ENCODE measurements at places on chromosomes 4 and X. TPM values are rescaled to one million over a fixed set of nuclear protein-coding genes. Genes with fewer than 3 reads are reported as not detected.

GRCh38 chr4:172109466-172109865 lies 296.3 kb downstream of the GALNTL6 start:
- H3K4me3 ChIP-seq: no peak overlapping the region
- H3K36me3 ChIP-seq: no peaks in the 10 kb centered on the region
- DNase-seq: no peak
- no peaks in the 10 kb centered on the region for H3K27me3 ChIP-seq
- H3K27ac ChIP-seq: no peak overlapping the region

DNA sequence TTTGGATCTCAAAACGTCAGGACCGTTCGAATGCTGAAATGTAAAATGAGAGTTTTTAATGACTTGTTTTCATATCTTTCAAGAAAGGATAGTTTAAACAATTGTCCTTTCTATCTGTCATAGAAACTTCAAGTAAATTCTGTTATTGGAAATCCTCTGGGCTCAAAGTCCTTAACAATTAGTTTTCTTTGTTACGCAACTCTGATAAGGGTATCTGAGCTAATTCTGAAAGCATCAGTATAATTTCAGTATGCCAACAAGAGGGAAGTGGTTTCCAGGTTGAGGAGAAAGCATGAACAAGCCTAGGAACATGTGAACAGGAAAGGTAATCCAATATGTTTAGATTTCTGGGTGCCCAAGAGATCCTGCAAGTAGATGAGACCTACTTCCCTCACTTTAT lies 22.0 kb downstream of the ADH7 start:
- no peaks in the 10 kb centered on the region for H3K27me3 ChIP-seq
- no peaks in the 10 kb centered on the region for H3K36me3 ChIP-seq
- H3K27ac ChIP-seq: no peak overlapping the region
- no peak for DNase-seq
- no peaks in the 10 kb centered on the region for H3K4me1 ChIP-seq

The NEIL3 gene
- not detected for total RNA-seq

DNA sequence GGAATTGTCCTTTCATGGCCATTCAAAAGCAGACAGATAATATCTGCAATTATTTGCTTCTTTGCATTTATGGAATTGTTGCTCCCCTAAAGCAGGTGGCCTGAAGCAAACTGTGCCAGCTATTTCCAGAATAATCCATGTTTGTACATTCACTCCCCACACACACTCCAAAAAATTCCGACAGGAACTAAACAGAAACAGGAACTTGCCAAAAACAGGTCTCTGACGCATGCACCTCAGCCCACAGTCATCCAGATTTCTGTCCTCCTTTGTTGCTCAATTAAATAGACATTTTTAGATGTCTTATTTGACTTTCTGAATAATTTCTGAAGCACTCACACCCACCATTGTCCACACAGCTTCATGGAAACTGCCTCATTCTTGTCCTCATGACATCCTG lies 71.5 kb upstream of the EDNRA start:
- H3K27me3 ChIP-seq: no peaks in the 10 kb centered on the region
- H3K4me3 ChIP-seq: no peak overlapping the region
- H3K27ac ChIP-seq: peak overlapping the region; percentile 26
- H3K36me3 ChIP-seq: no peaks in the 10 kb centered on the region
- DNase-seq: no peak

- H3K36me3 ChIP-seq: no peaks in the 10 kb centered on the region
- H3K4me3 ChIP-seq: no peak overlapping the region
- no peaks in the 10 kb centered on the region for H3K27me3 ChIP-seq
- no peak overlapping the region for H3K27ac ChIP-seq
- DNase-seq: no peak
Measured at GRCh38 chrX:79259073-79259689, 108.0 kb downstream of the ITM2A start.

DNA sequence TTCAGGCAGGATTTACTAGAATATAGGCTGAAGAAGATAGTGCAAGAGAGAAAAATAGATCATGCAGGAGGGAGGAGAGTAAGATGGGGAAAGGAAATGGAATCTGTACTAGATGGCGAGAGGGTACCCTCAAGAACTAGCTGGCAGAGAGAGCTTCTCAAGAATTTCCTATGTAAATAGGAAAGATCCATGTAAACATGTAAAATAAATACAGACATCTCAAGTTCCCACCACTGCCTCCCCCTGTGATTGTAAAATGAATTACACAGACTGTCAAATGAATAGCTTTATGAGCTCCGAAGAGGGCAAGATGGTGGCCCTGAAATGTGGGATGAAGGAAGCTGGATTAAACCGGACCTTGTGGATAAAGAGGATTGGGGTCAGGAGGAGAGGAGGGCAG lies 178.0 kb downstream of the PALLD start:
- H3K27ac ChIP-seq: peak overlapping the region; percentile 68
- no peaks in the 10 kb centered on the region for H3K36me3 ChIP-seq
- H3K27me3 ChIP-seq: no peaks in the 10 kb centered on the region
- no peak for DNase-seq

The PCDH7 gene
- total RNA-seq: 135 TPM

GRCh38 chr4:168879188-168879587 lies 130.9 kb downstream of the CBR4 start:
- peak overlapping the region; percentile 82 for H3K27ac ChIP-seq
- no peaks in the 10 kb centered on the region for H3K36me3 ChIP-seq
- no peaks in the 10 kb centered on the region for H3K27me3 ChIP-seq
- H3K4me3 ChIP-seq: no peak overlapping the region

DNA sequence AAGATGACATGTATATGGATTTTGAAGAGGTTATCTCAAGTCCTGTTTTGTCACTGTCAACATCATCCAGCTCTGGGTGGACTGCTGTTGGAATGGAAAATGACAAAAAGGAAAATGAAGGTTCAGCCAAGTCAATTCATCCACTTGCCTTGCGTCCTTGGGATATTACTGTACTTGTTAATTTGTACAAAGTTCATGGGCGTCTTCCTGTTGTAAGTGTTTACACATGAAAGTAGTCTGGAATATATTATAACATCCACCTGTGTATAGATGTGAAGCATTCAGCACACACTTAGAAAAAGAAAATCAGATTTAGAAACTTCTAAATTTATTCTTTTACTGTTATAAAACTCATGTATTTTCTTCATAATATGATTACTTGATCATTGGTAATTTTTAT lies 67.2 kb downstream of the BLTP1 start:
- H3K27ac ChIP-seq: no peak overlapping the region
- H3K4me1 ChIP-seq: no peaks in the 10 kb centered on the region
- no peaks in the 10 kb centered on the region for H3K27me3 ChIP-seq
- no peak overlapping the region for H3K4me3 ChIP-seq
- H3K36me3 ChIP-seq: no peaks in the 10 kb centered on the region

DNA sequence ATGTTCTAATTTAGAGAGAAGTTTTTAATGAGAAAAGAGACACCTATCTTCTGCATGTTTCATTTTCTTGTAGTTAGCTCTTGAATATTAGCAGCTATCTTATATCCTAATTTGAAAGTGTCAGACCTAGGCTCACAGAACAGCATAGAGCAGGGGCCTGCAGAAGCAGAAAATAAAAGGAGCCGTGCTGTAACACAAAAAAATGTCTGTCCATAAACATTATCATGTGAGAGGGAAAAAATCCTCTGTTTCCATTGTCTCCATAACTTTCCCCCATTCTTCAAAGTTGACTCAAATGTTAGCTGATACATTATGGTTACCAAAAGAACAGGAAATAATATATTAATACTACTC lies 329.2 kb upstream of the EPHA5 start:
- no peak overlapping the region for H3K4me3 ChIP-seq
- H3K36me3 ChIP-seq: no peaks in the 10 kb centered on the region
- H3K27ac ChIP-seq: no peak overlapping the region
- no peaks in the 10 kb centered on the region for H3K4me1 ChIP-seq

DNA sequence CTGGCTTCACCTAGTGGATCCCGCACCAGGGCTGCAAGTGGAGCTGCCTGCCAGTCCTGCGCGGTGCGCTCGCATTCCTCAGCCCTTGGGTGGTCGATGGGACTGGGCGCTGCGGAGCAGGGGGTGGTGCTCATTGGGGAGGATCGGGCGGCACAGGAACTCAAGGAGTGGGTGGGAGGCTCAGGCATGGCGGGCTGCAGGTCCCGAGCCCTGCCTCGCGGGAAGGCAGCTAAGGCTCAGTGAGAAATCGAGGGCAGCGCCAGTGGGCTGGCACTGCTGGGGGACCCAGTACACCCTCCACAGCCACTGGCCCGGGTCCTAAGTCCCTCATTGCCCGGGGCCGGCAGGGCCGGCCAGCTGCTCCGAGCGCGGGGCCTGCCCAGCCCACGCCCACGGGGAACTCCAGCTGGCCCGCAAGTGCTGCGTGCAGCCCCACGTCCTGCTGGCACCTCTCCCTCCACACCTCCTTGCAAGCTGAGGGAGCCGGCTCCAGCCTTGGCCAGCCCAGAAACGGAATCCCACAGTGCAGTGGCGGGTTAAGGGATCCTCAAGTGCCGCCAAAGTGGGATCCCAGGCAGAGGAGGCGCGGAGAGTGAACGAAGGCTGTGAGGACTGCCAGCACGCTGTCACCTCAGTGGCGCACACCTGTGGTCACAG lies 27.6 kb upstream of the PGRMC1 start:
- H3K27me3 ChIP-seq: no peaks in the 10 kb centered on the region
- H3K4me3 ChIP-seq: no peak overlapping the region
- H3K27ac ChIP-seq: no peak overlapping the region
- no peak for DNase-seq
- H3K36me3 ChIP-seq: no peaks in the 10 kb centered on the region

DNA sequence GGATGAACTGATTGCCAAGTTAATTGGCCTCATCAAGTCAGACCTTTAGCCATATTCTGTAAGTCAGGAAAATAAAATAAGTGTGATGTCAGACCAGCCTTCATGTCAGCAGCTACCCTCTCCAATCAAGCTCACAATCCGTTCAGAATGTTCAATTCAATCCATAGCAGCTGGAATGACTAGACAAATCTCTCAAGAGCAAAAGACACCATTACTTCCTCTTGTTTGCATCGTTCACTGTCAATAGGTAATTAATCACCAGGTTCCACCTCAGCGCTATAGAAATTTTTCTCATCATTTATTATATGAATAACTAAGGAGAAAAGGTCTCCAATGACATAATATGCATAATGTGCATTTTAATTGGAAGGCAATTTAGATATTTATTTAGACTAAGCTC lies 321.0 kb upstream of the GRIA3 start:
- no peak for DNase-seq
- H3K27ac ChIP-seq: no peak overlapping the region
- H3K27me3 ChIP-seq: peaks cover 4% of the 10 kb centered on the region
- no peaks in the 10 kb centered on the region for H3K36me3 ChIP-seq
- no peaks in the 10 kb centered on the region for H3K4me1 ChIP-seq

The MAB21L2 gene
- total RNA-seq: not detected

The CACNA1F gene
- total RNA-seq: not detected

GRCh38 chr4:94995684-94996394 lies 238.1 kb downstream of the BMPR1B start:
- H3K4me1 ChIP-seq: no peaks in the 10 kb centered on the region
- no peak overlapping the region for H3K27ac ChIP-seq
- DNase-seq: no peak
- H3K27me3 ChIP-seq: no peaks in the 10 kb centered on the region

GRCh38 chrX:54288277-54288676 lies 69.6 kb downstream of the WNK3 start:
- no peaks in the 10 kb centered on the region for H3K36me3 ChIP-seq
- no peak for DNase-seq
- no peaks in the 10 kb centered on the region for H3K4me1 ChIP-seq
- H3K27me3 ChIP-seq: no peaks in the 10 kb centered on the region
- no peak overlapping the region for H3K27ac ChIP-seq

- no peaks in the 10 kb centered on the region for H3K4me1 ChIP-seq
- DNase-seq: no peak
- no peaks in the 10 kb centered on the region for H3K36me3 ChIP-seq
- no peak overlapping the region for H3K4me3 ChIP-seq
- H3K27ac ChIP-seq: no peak overlapping the region
- H3K27me3 ChIP-seq: no peaks in the 10 kb centered on the region
Measured at GRCh38 chr4:41897698-41898097, 37.5 kb upstream of the TMEM33 start.

DNA sequence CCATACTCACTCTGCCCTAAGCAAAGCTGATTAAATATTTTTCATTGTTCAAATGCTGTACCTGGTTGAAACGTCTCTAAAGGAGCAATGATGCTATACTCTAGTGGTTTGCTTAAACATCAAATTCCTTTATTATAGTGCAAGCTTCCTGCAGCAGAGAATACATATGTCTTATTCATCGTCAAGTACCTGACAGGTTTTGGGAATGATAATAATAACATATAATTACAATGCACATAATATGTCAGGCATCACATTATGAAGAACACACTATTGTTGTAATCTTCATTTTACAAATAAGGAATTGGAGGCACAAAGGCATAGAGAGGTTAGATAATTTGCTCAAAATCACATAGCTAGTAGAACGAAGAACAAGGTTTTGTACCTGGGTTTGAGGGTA lies 151.6 kb downstream of the GRIA2 start:
- no peaks in the 10 kb centered on the region for H3K27me3 ChIP-seq
- no peak overlapping the region for H3K27ac ChIP-seq
- H3K4me3 ChIP-seq: no peak overlapping the region
- no peaks in the 10 kb centered on the region for H3K4me1 ChIP-seq
- DNase-seq: no peak

Measured in uterus (tissue), 4 donors.